Cortex of kidney (tissue), 1 donor: ENCODE measurements at places on chromosomes 16 and 17.

DNA sequence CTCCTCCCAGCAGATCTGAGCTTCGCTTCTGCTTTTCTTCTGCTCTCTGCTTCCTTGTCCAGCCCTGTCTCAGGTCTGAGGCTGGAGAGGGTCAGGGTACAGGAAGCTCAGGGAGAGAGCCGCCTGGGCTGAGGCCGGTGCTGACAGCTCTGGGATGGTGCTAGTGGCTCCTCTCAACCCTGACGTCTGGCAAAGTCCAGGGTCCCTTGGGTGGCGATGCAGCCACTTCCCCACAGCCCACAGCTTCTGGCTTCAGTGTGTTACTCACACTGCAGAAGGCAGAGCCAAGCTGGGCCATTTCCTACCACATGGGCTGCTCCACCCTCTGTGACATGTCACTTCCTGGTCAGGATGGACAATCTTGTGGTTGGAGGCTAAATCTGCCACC is at the start of gene CD300C:
CD300C (minus strand) TSS at position 273 of the 388 bp plus-strand sequence. CDS start 333 bp downstream, outside the sequence.
- DNase-seq = no peak

DNA sequence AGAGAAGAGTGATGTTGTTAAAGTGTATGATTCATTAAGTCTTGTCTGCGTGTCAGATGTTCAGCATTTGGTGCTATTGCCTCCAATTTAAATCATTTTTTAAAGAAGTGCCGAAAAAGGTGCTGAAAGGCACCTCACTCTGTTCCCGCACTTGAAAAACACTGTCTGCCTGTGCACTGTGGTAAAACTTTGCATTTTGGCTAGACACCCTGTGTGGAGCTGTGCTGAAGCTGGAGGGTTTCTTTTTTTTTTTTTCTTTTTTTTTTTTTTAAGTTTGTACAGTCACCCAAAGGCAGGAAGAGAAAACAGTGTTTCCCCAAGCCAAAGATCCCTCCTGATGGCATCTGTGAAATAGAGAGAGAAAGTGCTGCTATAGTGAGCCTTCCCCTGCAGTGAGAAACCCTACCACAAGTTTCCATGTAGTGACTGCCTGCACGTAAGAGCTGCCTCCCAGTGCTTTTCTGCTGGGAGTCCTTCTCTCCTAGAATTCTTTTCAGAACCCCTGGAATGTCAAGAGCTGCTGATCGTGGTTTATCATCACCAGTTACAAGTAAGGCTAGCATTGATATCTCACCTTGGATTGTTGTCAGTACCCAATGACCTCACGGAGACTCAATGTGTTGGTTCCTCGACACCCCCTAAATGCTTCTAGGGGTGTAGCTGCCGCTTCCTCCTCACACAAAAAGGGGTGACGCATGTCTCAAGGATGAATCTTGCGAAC is 116.0 kb upstream of the SOX9 start:
- DNase-seq = no peak

DNA sequence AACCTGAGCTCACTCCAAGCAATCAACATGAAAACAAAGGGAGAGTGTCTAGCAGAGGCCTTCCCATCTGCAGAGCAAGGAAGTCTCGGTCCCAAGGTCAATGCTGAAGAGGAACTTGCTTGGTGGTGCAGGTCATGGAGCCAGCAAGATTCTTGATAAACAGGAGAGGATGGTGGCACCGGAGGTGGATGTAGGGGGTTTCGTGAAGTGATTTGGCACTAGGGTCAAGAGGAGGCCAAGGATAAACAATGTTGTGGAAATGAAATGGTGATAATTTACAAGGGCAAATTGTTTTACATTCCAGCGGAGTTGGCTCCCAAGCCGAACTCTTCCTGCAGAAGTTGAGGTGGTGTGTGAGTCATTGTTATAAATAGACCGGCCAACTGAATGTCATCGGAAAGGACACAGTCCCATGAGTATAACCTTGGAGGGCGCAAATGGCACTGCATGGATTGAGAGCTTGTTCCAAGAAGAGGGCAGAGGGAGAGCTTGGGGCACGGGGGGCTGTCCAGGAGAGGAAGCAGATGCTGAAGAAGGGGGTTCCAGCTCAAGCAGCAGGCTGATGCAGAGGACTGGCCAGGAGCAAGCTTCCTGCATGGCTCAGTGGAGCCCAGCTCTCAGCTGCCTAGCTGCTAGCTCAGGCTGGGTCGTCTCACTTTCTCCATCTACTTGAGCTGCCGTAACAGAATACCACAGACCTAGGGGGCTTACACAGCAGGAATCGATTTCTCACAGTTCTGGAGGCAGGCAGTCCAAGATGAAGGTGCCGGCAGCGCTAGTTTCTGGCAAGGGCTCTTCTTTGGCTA is 136.6 kb downstream of the COPRS start:
- no peak for DNase-seq

- DNase-seq = no peak
Observed at GRCh38 chr16:56732366-56732765, 2.4 kb downstream of the NUP93 start.

- no peak for DNase-seq
Observed at GRCh38 chr17:48308581-48308980, 121.4 kb downstream of the SKAP1 start.

DNA sequence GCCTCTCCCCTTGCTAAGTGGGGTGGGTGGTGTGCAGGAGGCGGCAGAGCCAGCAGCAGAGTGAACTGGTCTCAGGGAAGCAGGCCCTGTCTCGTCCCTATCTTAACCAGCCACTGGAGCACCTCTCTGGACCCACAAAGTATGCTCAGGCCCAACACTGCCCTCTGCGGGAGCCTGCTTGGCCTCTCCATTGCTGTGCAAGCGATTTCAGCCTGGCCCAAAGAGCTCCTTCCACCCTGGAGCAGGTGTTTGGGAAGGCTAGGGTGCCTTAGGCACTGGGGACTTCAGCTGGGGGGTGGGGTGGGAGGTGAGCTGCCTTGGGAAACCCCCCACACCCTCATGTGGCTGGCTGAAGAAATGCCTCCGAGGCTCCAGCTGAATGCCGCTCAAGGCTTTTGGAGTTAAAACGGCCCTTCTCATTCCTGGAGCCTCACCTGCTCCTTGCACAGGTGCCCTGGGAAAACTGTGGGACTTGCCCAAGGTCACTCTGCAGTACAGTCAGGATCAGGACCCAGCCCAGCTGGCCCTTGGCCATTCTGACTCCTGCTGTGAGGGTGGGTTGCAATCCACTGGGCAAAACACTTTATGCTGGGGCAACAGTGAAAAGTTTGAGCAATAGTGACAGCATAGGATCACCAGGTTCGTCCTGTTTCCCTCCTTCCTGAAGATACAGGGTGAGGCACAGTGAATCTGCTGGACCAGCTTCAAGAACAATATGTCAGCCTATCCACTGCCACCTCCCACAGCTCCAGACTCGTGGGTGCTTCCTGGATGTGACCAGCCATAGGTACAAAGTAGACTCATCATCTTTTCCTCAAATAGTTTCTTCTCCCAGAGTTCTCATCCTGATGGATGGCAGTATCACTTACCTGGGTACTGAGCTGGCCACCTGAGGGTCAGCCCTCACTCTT is 5.9 kb upstream of the UBE2O start:
- DNase-seq = no peak

DNA sequence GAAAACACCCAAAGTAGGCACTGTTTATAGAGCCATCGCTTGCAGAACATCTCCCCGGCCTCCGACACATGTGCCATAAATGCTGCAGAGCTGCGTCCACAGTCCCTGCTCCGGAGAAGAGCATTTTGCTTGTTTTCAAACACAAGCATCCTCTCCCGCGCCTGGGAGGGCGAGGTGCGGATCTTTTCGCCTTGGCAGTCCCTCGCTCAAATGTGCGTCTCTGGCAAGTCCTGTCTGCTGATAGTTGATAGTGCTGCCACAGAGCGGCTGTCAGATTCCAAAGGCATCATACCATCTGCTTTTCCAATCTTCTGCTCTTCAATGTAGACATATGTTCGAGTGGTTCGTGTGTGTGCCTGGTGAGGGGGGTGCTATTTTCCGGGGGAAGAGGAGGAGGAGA is 603.7 kb downstream of the MAF start:
- DNase-seq = no peak

DNA sequence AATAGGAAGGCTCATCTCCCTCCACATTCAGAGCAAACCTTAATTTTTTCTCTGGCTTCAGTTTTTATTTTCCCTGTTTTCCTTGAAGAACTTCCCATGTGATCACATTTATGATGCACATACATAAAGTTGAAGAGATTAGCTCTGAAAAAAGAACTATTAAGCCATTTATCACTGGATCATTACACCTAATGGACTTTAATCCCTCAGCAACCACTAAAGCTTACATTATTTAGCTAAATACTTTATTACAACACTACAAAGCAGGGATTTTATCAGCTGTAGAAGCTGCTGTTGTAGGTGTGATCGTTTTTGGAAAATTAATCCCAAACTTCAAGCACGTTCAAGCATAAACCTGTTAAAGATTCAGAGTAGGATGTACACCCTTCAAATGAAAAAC is 21.1 kb downstream of the SMYD4 start:
- no peak for DNase-seq

- DNase-seq = no peak
Observed at GRCh38 chr16:85403693-85404092, 209.4 kb upstream of the GSE1 start.

DNA sequence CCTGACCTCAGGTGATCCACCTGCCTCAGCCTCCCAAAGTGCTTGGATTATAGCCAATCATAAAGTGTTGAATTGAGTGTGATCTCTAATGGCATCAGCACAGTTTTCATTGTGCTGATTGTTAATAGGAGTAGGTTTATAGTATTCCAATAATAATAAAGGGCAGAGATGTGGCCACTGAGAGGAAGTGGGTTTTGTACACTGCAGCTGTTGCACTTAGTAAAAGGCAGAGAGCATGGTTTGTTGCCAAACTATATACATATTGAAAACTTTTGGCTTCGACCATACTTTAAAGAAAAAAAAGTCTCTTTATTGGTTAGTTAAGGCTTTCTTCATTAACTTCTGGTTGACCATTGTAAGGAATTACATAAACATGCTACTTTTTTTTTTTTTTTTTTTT is 185.9 kb downstream of the CDK5R1 start:
- no peak for DNase-seq

DNA sequence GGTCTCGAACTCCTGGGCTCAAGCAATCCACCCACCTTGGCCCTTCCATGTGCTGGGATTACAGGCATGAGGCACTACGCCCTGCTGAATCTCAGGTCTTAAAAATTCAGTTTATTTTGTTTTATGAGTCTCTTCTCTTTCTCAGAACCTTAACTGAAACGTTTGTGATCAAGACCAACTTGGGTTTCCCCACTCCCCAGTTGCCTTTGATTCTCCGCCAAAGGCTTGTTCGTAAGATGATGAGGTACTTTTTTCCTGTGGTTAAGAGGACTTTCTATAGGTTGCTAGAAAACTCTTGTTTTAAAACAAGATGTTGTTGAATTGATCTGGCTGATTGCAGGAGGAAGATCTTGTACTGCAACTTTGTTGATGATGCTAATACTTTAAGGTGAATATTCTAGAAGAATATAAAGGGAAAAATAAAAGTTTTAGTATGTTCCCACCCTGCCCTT is 11.7 kb downstream of the ABCC1 start:
- DNase-seq = no peak

- DNase-seq = no peak
Observed at GRCh38 chr17:78176548-78177025, 8.2 kb downstream of the SYNGR2 start.

GRCh38 chr16:85566561-85567100 is 46.5 kb upstream of the GSE1 start:
- DNase-seq = no peak

DNA sequence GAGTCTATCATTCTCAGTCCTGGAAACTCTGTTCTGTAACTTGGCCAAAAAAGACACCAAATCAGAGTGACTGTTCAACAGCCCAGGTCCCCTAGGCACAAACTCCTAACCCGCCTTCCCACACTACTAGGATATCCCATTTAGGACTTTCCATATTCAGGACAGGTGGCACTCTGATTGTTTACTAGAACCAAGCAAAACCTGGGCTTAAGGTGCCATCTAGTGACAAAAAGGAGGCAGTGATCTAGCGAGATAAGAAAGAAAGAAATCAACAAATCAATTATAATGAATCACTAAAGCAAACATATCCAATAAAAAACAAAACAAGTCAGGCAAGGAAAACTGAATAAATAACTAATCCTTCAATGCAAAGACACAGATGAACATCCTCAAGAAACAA is 203.9 kb downstream of the CEP112 start:
- no peak for DNase-seq

GRCh38 chr17:60601447-60602384 is 1.7 kb downstream of the PPM1D start:
- DNase-seq = no peak
